ENCODE measurements at places on chromosomes 7 and 10.

DNA sequence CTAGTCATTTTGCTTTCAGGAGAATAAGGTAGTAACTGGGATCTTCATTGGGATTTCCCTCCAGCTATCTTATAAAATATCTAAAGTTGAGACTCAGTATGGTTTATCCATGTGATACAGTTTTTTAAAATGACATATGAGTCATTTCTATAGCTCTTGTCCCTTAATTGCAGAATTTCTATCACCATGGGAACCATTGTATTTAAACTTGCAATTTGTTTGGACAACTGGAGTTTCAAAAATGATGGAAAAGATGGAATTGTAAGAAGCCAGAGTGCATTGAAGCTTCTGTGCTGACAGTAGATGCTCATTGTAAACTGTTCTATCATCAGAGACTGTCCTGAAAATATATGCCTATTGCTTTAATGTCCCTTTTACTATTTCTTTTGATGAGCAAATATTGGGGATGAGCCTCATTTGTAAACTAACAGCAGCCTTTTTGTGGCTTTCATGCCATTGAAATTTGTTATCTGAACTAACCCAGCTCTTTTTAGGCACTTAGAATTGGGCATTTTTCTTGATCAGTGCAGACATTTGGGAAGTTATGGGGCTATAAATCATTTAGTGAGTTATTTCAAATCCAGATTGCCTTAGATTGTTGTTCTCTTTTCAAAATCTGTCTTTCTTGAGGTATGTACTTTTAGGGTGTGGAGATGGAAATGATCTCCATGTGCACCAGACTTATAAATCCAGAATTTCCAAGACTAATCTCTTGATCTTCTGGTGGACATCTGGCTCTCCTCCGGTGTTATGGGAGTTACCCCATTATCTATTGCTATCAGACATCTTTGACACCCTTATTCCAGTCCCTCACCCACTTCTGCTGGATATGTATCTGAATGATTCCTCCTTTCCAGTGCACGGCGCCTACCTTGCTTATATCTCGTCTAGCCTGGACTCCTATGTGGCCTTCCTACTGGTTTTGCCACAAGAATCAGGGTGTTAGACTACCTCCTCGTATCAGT is 159.0 kb downstream of the SND1 start:
- DNase-seq = no peak

DNA sequence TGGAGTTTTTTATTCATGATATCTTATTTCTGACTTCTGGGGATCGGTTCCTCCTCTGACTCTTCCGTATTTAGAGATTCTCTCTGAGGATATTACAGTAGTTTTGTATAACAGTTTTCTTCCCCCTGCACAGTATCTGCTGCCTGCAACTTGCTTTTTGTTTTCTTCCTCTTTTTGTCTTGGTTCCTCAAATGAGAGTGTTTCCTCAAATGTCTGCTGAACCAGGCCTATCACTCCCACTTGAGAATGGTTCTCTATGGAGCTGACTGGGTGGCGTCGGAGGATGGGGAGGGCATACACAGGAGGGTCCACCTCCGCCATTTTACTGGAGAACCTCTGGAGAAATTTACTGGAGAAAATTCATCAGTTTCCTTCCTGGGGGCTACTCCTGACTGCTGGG is 27.7 kb downstream of the ARHGAP22 start:
- no peak for DNase-seq

DNA sequence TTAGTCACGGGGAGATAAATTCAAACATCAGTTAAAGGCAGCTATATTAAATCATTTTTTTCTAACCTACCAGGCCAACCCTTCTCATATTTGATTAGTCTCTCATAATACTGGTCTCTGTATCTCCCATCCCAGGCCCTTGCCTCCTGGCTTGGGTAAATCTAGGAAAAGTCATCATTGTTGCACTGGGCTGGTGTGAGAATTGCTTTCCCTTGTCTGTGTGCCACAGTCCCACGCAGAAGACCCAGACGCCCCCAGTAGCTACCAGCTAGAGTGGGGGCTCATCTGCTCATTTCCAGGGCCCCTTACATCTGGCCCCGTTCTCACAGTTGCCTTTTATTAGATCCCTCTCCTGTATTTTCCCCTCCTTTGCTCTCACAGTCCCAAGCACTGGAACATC is 67.6 kb upstream of the VIPR2 start:
- DNase-seq = no peak

DNA sequence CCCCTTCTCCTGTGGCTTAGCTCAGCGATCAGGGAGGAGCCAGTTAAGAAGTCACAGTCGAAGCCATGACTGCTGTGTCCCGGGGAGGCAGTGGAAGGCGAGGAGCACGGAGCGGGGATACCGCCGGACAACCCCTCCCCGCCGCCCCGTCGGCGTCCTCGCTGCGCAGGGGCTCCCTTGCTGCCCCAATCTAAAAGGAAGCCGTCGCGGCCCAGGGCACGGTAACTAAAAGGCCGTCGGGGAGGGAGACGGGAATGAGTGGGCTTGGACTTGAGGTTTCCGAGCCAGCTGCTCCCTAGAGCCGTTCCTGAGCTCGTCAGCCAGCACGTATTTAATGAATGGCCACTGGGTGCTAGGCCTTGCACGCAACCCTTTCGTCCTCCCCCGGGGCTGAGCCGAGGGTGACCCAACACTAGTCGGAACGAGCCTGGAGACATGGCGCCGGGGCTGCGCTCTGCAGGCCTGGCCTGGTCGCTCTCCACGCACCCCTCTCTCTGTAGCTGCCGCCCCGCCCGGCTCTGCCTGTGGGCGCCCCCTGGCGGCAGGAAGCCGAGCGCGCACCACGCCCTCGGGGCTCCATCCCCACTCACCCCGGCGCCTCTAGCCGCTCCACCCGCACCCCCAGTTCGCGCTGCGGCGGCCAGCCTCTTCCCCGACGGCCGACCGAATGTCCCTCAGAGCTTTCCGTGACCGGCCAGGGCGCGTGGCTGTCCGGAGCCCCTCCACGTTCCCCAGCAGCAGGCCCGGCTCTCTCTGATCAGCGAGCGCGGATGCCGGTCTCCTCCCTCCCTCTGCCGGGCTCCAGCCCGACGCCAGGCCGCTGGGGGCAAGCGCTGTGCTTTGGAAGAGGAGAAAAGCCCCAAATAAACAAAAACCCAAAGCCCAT is 29.3 kb upstream of the KCNK18 start:
- no peak for DNase-seq

GRCh38 chr7:136230210-136230609 is 253.1 kb upstream of the MTPN start:
- DNase-seq = no peak

GRCh38 chr10:106795619-106796018 is 368.9 kb downstream of the SORCS1 start:
- DNase-seq = no peak

DNA sequence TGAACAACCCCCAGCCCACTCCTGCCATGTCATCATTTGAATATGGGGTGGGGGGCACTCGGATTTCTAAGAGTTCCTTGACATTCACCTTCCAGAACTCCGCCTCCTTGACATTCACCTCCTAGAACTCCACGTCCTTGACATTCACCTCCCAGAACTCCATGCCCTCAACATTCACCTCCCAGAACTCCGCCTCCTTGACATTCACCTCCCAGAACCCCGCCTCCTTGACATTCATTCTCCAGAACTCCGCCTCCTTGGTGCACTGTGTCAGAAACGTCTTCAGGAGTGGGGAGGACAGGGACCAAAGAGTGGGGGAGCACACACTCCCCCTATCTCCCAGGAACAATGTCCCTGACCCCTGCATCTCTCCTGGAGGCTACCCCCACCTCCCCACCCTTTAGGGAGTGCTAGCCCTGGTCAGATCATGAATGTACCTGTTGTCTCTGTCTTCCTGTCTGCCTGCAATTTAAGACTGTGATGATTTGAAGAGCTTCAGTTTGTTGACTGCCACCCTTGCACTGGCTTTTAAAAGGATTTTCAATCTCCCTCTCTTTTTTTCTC is 110.1 kb downstream of the NPTX2 start:
- no peak for DNase-seq

GRCh38 chr10:123570051-123570897 is 95.9 kb upstream of the GPR26 start:
- no peak for DNase-seq

DNA sequence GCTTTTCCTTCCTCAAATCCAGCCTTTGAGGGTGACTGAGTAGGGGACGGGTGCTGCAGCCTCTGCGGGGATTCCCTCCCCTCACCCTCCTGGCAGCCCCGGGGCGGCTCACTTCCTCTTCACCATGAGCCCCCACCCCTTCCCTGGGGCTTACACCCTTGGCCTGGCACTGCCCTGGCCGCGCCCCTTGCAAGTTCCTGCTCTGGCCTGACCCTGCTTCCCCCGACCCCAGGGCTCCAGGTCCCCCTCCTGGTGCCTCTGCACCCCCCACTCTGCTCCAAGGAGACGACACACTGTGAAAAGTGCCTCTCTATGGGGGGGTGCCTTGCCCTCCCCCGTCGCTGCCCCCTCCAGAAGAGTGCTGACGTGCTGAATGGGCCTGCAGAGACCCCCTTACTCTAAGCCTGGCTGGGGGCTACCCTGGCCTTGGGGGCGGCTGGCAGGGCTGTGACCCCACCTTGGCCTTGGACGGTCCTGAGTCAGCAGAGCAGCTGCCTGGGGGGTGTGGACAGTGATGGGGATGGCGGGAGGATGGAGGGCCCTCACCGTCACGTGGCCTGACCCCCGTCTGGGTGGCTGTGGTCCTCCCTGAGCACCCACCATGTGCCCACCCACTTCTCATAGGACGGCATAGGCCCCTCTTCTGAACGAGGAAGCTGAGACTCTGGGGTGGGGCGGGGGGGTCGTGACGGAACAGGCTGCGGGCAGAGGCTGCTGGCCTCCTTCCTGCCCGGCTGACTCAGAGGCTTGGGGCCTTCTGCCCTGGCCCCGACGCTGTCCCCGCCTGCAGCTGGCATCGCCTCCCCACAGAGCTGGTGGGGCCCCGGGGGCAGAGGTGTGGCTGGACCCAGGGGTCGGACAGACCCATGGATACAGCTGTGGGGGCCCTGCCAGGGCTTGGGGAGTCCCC is 9.8 kb downstream of the LFNG start:
- DNase-seq = no peak

DNA sequence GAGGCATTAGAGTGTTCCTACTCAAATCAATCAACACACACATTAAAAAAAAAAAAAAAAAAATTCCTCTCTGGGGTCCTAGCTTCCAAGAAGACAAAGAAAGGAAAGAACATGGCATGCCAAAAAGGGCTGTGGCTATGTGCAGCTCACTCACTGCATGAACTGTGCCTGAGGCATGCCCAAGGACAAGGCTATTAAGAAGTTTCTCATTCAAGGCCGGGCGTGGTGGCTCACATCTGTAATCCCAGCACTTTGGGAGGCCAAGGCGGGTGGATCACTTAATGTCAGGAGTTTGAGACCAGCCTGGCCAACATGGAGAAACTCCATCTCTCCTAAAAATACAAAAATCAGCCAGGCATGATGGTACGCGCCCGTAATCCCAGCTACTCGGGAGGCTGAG is 41.9 kb upstream of the PPP3CB start:
- DNase-seq = no peak

- no peak for DNase-seq
Observed at GRCh38 chr10:93181271-93182048, 107.8 kb downstream of the CYP26A1 start.

GRCh38 chr10:31147210-31147608 is 115.5 kb upstream of the ZNF438 start:
- DNase-seq = no peak

DNA sequence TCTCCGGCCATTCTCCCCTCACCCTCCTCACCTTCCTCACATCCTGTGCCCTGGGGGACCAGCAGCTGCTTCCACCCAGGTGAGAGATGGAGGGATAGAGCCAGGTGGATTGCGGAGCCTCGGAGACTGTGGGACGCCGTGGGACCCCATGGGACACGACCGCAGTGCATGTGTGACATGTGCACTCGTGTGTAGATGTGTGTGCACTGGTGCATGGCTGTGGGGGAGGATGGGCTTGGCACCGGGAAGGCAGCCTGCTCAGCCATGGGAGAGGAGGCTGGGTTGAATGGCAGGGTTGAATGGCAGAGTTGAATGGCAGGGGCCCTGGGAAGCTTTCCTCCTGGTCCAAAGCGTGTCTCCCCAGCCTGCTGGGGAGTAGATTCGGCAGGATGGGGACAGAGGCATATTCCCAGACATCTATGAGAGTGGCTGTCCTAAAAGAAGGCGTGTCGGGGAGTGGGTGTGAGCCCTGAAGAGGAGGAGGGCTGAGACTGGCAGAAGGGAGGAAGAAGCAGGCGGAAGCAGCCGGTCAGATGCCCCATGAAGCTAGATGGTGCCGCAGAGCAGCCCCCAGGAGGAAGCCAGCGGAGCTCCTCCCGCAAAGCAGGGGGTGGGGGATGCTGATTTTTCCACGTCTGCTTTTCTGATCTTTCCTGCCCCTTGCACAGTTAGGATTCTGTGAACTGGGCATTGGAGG is 815 bp downstream of the GIMAP8 start:
- DNase-seq = no peak

DNA sequence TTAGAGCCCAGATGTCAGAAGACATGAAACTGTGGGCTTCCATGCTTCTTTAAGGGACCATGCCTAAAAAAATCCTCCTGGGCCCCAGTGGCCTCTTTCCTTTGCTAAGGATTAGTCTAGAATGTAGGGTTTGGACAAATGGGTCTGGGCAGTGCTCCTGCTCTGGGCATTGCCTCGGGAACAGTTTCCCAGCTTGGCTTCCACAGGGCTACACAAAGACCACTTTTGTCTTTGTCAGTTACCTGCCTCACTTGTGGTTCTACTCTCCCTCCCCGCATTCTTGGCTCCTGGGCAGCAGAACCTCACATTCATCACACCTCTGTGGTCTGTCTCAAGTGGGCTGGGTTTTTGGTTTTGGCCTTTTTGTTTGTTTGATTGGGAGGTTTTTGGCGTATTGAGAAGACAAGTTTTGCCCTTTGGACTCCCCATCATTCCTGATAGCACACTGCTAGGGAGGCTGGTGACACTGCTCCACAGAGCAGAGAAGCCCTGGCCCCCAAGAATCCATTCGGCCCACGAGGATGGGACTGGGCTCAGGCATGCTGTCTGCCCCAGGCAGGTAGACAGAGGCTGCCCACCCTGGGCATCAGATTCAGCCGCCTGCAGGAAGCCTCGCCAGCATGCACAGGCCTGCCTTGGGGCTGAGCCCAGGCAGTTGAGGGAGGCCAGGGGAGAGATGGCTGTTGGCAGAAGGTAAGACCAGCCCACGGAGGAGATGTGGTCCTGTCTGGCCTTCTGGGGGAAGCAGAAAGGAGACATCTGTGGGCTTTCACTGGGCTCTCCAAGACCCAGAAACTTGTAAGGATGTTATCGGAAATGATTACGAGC is 343.7 kb downstream of the WDR11 start:
- DNase-seq = no peak

DNA sequence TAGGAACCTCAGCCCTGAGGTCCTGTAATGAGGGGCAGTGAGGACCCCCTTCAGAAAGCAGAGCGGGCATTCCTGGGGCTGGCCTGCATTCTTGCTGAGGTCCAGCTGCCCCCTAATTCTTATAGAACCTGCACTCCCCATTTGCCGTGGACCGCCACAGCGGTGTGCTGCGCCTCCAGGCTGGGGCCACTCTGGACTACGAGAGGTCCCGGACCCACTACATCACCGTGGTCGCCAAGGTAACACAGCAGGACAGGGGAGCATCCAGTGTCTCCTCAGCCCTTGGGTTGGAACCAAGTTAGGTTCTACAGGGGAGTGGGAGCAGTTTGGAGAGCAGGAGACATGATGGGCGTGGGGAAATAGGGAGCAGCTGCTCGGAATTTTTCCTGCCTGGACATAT is 7.3 kb downstream of the CDHR1 start:
- DNase-seq = no peak

- no peak for DNase-seq
Observed at GRCh38 chr7:65731129-65731528, 141.7 kb upstream of the VKORC1L1 start.

GRCh38 chr10:93222211-93222754 is 148.6 kb downstream of the CYP26A1 start:
- DNase-seq = no peak
